Uterus (tissue), 4 donors: ENCODE measurements at places on chromosomes 2 and 18. TPM values are rescaled to one million over a fixed set of nuclear protein-coding genes. Genes with fewer than 3 reads are reported as not detected.
A peak's percentile ranks its signal among the peaks of the same experiment; 100 is the strongest.

DNA sequence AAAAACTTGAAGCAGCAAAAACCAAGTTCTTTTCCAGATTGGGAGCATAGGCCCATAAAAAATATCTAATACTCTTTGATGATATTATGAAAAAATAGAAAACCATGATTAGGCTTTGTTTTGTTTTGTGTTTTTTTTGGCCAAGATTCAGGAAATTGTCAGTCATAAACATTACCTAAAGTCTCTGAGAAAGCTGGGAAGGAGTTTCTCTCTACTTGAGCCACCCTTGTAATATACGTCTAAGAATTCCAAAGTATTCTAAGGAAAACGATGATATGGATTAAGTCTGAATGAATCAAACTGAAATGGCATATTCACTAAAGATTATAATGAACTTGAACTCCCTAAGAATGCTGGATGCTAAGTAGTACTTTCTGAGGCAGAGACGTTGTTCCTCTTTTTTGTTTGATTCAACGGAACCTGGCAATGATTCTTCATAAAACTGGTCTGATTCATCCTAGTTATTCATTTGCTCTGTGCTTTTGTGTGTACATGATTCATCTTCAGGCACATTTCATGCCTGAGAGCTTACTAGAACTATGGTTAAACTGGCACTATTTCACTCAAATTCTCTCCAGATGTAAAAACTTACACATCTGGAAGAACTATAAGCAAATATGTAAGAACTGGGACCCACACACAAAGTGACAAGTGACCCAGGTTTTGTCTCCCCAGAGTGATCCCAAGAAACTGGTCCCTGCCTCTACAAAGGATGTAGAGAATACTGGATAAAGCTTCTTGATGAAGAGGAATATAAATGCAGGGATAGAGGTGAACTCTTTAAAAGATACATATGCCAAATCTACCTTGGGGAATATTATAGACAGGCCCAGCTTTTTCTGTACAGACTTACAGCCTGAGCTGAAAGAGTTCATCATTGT lies 159.7 kb downstream of the DOCK10 start:
- H3K27ac ChIP-seq, result no peak overlapping the region
- DNase-seq, result no peak
- no peak overlapping the region for H3K4me3 ChIP-seq
- no peaks in the 10 kb centered on the region for H3K4me1 ChIP-seq

DNA sequence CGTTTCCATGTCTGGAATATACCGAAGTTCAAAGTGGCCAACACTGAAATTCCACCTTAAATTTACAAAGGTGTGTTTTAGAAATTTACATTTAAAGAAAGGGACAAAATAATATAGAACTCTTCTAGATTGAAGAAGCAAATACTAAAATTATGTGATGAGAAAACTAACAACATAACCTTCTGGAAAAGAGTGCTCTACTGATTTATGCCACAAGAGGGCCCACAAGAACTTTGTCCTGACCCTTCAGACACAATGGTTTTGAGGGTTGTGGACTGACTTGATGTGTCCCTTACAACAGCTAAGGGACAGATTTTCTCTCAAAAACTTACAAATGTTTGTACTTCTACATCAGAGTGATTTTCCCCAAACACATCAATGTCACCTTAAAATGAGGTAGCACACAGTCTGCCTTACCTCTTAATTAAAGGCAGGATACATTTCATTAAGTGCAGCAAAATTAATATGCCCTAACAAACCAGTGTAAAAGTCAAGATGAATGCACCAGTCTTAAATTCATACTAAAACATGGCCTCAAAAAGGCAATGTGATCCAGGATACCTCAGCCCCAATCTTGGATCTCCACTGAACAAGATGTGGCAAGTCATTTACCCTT lies 36.2 kb downstream of the EIF2AK3 start:
- no peak for DNase-seq
- H3K4me3 ChIP-seq, result no peak overlapping the region
- no peaks in the 10 kb centered on the region for H3K4me1 ChIP-seq
- H3K36me3 ChIP-seq, result no peaks in the 10 kb centered on the region
- no peak overlapping the region for H3K27ac ChIP-seq
- H3K27me3 ChIP-seq, result no peaks in the 10 kb centered on the region

- no peaks in the 10 kb centered on the region for H3K27me3 ChIP-seq
- H3K36me3 ChIP-seq, result no peaks in the 10 kb centered on the region
- DNase-seq, result no peak
- H3K27ac ChIP-seq, result no peak overlapping the region
- H3K4me1 ChIP-seq, result no peaks in the 10 kb centered on the region
These were observed 10.3 kb downstream of the GALNT14 start for GRCh38 chr2:31127931-31128330.

Gene STAT4
- total RNA-seq, result 0.51 TPM

- H3K4me3 ChIP-seq, result peak overlapping the region; percentile 87
- no peaks in the 10 kb centered on the region for H3K4me1 ChIP-seq
- no peak for DNase-seq
- H3K27ac ChIP-seq, result no peak overlapping the region
These were observed 627 bp downstream of the WDCP start for GRCh38 chr2:24046599-24046929.

DNA sequence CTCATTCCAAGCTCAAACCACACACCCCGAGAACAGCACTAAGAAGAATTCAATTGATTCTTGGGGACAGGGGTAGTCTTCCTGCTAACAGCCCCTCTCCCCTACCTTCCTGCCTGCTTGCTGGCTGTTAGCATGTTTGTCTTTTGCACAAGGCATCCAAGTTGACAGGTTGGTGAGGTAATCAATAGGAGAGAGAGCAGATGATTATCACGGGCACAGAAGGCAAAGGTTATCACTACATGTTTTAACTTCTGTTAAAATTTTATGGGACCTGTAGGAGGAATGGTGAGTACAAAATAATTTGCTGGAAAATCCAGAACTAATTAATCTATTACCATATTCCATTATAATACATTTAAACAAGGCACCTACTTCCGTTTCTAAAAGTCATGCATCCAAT lies 442.1 kb upstream of the TCF4 start:
- DNase-seq, result no peak
- no peaks in the 10 kb centered on the region for H3K36me3 ChIP-seq
- no peak overlapping the region for H3K27ac ChIP-seq
- H3K4me1 ChIP-seq, result no peaks in the 10 kb centered on the region
- H3K27me3 ChIP-seq, result no peaks in the 10 kb centered on the region

- no peak for DNase-seq
- no peaks in the 10 kb centered on the region for H3K36me3 ChIP-seq
- H3K4me1 ChIP-seq, result no peaks in the 10 kb centered on the region
- H3K27ac ChIP-seq, result no peak overlapping the region
These were observed 389.6 kb downstream of the TRIB2 start for GRCh38 chr2:13106302-13106701.

DNA sequence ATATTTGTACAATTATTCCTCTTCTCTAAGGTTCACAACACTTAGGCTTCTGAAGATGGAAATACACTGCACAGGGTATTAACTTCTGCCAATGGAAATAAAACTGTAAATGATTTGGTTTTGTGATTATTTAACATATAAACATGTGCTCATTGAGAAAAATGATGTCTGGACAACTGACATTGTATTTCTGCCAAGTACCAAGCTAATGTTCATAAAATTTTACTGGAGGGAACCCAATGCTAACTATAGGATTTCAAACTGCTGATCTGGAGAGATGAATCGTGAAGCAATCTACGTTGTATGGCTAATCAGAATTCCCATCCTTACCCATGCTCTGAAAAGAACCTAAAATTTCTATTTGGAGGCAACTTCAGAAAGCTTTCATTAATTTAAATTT lies 279.7 kb downstream of the NRXN1 start:
- H3K27me3 ChIP-seq, result no peaks in the 10 kb centered on the region
- DNase-seq, result no peak

GRCh38 chr2:70501728-70502127 lies 51.9 kb downstream of the TGFA start:
- H3K36me3 ChIP-seq, result no peaks in the 10 kb centered on the region
- H3K27me3 ChIP-seq, result no peaks in the 10 kb centered on the region
- H3K4me1 ChIP-seq, result no peaks in the 10 kb centered on the region
- no peak overlapping the region for H3K4me3 ChIP-seq
- no peak for DNase-seq
- H3K27ac ChIP-seq, result no peak overlapping the region

Gene IL18R1
- total RNA-seq, result 10.4 TPM

GRCh38 chr18:47975105-47975504 lies 44.6 kb upstream of the SMAD2 start:
- no peak overlapping the region for H3K4me3 ChIP-seq
- H3K4me1 ChIP-seq, result no peaks in the 10 kb centered on the region
- no peak for DNase-seq
- H3K27me3 ChIP-seq, result no peaks in the 10 kb centered on the region

Gene PCARE
- not detected for total RNA-seq
